ENCODE measurements at places on chromosomes 4 and X.

GRCh38 chr4:55612341-55612740 lies 20.3 kb upstream of the PDCL2 start:
- no peak for DNase-seq

GRCh38 chr4:102554992-102555391 lies 53.8 kb downstream of the NFKB1 start:
- DNase-seq: no peak

DNA sequence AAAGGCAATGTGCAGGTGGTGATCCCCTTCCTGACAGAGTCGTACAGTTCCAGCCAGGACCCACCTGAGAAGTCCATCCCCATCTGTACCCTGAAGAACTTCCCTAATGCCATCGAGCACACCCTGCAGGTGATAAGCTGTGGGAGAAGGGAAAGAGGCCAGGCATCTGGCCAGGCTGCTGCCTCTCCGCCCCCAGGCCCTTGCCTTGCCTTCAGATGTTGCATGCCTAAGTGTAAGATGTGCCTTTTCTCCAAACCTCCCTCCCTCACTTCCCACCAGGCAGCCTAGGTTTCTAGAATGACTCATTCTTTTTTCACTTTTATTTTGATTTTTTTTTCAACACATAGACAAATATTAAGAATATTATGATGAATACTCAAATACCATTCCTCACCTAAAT lies 12.2 kb upstream of the CDK16 start:
- no peak for DNase-seq

DNA sequence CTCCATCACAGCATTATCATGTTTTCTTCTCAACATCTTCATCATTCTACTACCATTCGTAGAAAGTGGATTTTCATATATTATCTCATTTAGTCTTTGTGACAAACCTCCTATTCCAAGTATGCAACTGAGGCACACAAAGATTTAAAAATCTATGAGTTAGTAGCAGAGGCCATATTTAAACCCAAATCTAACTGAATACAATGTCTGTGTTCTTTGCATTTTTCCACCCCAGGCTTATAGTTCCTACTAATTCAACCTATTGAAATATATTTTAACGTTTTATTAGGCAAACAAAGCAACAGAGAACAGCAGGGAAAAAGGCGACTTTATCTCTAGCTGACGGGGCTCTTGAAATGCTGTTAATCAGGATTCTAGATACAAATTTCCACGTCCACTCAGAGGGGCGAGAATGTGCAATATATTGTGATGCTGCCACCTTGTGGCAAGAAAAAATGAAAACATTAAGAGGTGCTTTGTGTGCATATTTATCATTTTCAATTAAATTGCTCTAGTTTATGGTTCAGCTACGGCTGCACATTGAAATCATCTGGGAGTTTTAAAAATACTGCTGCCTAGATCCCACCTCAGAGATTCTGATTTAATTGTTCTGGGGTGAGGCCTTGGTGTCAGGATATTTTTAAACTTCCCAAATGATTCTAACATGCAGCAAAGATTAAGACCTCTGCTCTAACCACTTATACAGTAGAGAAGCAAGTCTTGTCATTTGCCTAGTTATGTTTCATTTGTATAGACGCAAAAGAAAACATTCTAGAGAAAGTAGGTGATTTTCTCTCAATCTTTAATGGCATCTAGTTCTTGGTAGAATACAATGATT lies 315.9 kb downstream of the MAPK10 start:
- peak; percentile 67 for DNase-seq

DNA sequence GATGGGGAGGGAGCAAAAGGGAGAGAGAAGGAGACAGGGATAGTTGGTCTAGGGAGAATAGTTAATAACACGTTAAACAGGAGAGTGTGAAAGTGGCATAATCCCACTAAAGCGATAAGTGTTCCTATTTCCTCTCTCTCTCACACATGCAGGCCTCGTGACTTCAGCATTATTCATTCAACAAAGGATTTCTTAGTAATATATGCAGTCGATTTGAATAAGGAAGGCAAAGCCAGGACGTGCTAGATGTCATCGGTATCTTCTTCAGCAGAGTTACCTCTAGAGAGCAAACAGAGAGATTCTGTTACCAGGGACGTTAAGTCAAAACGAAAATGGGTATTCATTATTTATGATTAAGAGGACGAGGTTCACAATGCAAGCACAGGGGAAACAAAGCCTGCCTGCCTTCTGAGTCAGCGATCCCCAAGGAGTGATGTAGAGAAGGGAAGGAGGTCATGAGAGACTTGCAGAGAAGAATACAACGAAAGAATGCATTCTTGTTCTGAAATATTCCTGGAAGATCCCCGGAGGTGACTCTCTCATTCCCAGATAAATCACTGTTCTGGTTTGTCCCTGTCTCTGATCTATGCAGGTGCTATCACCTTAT lies 1048.4 kb downstream of the NLGN4X start:
- DNase-seq: no peak

- peak; percentile 1 for DNase-seq
These were observed 937 bp downstream of the HELQ start for GRCh38 chr4:83454686-83455085.

DNA sequence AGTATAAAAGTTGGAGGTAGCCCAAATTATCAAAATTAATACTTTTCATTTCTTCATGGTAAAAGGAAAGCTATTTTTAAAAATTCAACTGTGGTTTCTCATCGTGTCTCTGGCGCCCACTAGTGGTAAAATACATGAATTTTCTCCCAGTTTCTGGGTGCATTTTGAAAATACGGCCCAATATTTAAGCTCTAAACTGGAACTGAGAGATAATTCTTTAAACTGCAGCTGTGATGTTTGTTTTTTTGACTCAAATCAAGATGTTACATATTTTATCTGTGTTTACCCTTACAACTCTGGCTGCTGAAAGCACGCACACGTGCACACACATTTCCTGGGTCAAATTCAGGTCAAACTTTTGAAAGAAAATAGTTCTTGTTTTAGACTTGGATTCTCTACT lies 123.9 kb upstream of the ACSL4 start:
- peak; percentile 29 for DNase-seq

GRCh38 chr4:13340672-13341071 lies 143.5 kb downstream of the RAB28 start:
- no peak for DNase-seq

DNA sequence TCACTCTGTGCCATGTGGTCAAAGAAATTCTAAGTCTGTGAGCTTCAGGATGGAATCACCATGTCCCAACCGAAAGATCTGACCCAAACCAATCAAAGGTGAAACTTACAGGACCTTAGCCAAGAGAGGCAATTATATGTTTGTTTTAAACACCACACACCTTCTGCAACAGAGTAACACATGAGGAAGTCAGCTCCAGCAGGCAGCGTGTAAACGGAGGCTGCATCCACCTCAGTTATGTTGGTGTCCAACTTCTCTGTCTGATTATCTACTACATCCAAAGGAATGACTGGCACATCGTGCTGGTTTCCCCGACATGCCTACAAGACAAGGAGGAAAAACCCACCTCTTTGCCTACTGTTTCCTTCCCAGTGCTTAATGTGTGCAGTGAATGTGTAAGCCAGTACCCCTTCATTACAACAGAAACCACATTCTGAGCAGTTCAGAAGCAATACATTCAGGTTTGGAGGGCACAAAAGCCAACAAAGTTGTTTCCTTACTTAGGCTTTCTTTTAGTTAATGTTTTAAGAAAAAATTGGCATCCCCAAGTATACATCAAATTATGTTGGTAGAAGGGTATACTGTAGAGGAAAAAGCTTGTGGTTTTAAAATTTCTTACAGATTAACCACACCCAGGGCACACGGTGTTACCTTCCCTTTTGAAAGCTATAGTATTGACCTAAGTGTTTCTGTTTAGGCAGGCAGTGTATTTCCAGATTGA lies 12.4 kb downstream of the CASP6 start:
- no peak for DNase-seq

DNA sequence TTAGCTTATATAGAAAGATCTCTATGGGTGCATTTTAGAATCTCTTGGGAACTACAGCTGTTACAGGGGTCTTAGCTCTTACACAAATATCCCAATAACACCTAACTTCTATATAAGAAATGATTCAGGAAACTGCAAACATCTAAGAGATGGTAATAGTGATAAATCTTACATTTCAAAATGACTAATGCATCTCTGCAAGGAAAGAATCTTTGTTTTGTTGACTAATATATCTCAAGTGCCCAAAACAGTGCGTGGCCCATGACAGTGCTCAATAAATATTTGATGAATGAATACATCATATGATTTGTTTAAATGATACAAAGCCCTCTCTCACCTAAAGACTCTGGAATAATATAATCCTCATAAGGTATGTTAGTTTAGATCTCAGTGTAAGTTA lies 47.5 kb downstream of the CENPE start:
- peak; percentile 45 for DNase-seq

GRCh38 chr4:110108422-110108821 lies 90.0 kb downstream of the ELOVL6 start:
- DNase-seq: no peak

DNA sequence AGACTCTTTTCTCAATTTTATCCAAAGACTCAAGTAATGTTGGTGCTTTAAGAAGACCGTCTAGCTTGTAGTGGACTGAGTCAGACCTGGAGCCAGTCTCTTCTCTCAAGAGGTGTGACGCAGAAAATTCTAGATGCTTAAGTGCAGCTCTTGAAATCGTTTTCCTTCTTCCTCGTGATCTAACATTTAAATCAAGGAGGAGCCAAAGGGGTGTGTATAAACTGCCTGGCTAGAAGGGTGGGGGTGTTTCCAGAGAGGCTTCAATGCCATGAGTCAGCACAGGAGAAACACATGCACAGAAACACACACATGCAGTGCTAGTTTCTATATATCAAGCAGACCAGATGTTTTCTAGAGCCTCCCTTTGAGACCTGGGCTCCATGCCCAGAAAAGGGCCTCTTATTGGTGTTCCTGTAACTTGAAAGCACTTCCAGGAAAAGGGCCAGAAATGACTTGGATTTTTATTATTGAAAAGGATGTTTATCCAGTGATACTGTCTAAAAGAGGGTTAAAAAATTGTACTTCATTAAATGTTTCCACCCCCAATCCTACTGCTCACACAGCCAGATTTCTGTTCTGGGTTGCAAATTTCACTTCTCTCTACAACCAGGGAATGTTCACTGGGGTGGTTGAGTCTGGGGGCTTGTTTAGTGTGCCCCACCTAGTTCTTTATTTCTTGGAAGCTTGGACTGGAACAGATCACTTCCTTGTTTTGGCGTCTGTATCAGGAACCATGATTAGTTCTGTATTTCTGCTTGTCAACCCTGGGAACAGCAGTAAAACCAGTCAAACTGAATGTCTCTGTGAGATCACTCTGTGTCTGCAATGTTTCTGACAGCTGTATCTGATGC lies at the start of gene CLIC2:
Gene CLIC2 (minus strand): TSS at position 129 of the 851 bp plus-strand sequence. CDS start 187 bp downstream, outside the sequence.
- peak; percentile 80 for DNase-seq

DNA sequence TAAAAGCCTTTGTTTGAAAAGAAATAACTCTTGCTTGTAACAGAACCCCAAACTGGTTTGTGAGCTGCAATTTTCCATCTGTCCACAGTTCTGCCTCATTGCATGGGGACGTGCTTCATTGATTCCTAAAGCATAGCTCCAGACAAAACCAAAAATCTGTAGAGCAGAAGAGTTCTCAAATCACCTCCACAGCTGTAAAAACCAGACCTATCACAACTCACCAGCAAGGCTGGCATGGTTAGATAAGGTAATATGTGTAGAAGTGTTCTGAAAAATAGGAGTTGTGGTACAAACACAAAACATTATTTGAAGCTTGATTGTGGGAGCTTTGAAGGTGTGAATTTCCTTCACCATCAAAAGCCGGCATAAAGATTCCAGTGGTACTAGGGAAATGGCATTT lies 12.5 kb upstream of the RAB28 start:
- no peak for DNase-seq

DNA sequence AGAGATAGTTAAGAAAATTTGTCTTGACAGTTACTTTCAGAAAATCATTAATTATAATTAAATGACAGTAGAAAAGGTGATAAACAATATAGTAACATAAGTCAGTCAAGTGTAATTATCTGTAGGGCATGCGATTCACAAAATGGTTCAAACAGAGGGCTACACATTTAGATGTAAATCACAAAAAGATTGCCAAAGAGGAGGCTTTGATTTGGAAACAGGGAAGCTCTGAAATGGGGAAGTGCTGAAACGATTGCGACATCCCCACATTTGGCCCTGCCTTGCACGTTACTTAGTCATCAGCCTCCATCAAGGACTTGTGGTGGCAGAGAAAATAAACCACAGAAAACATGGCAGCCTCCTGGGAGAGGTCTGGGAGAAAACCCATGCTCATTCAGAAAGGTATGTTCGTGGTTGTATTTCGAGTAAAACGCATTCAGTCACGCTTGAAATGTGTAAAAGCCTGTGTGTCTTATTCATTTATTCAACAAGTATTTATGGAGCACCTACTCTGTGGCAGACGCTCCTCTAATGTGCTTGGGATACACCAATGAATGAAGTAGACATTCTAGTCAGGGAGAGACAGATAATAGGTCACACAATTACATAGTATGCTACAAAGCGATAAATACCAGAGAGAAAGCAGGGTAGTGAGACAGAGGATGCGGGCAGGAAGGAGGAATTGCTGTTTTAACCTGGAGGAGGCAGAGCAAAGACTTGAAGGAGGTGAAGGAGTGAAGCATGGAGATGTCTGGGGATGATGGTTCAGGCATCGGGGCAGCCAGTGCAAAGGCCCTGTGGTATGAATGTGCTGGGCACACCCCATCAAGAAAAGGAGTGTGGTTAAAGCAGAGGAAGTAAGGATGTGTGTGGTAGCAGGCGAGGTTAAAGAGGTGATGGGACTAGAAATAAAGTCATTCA lies 7.8 kb downstream of the RBM47 start:
- DNase-seq: peak; percentile 98

- DNase-seq: no peak
These were observed 161.8 kb downstream of the RPA4 start for GRCh38 chrX:97045470-97045869.

DNA sequence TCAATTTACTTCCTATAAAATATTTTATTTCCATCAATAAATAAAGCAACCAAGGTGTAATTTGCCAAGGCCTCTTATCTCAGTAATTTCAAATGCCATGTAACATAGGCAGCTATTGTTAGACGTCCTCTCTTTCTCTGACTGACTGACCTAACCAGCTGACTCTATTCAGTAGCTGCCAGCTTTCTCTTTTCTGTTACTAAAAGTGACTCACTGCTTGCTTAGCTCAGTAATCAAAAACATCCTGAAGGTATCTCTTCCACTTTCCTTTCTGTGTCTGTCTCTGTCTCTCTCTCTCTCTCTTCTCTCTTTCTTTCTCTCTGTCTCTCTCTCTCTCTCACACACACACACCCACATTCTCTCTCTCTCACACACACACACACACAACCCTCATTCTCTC lies 134.2 kb downstream of the SPOCK3 start:
- peak; percentile 12 for DNase-seq

GRCh38 chrX:151966236-151966635 lies 8.2 kb downstream of the GABRE start:
- no peak for DNase-seq

- no peak for DNase-seq
These were observed 187.5 kb downstream of the NSUN7 start for GRCh38 chr4:40937140-40937725.

Data from fibroblast of skin of right biceps (primary cell).